Caco-2 (cell line): ENCODE measurements at places on chromosomes 13 and 19. TPM values are rescaled to one million over a fixed set of nuclear protein-coding genes. Genes with fewer than 3 reads are reported as not detected.

ZNF528 gene
- 5.7 and 7.8 TPM in 2 replicates for total RNA-seq

DNA sequence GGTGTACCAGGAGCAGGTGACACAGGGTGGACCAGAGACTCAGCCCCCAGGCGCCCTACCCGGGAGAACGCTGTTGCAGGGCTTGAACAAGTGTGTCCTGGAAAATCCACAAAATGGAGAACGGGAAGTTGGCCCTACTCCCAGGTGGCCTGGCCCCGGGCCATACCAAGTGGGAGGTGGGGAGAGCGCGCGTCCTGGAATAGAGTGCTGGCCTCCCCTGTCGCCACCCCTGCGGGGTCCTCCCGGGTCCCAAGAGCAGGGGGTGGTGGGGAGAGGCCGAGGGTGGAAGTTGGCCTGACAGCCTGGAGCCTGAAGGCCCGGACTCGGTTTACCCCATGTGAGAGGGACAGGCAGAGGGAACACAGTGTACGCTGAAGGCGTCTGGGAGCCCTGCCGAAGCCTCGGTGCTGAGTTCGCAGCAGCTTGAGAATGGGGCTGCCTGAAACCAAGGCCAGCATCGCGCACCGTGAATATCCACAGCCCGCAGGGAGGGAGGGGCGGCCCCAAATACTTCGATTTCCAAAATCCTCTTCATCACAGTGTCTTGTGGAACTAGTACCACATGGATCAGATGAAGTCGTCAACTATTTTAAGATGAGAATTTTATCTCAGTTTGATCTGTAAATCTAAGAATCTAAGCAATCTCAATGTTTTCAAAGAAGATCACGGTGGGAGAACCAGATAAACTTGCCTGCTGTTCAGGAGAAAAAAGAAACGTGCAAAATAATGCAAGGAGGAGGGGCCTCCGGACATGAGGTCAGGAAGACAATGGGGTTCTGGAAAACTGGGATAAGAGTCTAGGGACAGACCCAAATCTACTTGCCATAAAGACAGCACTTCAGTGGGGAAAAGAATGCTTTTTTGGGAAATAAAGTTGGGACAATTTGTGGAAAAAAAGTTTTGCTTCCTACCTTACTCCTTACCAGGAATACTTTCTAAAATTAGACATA lies 10.4 kb upstream of the KLF16 start:
- no peak overlapping the region for H3K4me3 ChIP-seq
- no peaks in the 10 kb centered on the region; the same call in 1 of the 2 replicates for H3K36me3 ChIP-seq
- H3K4me1 ChIP-seq = peaks cover 15% of the 10 kb centered on the region
- no peaks in the 10 kb centered on the region for H3K27me3 ChIP-seq
- DNase-seq = no peak
- no peak overlapping the region for H3K27ac ChIP-seq

DNA sequence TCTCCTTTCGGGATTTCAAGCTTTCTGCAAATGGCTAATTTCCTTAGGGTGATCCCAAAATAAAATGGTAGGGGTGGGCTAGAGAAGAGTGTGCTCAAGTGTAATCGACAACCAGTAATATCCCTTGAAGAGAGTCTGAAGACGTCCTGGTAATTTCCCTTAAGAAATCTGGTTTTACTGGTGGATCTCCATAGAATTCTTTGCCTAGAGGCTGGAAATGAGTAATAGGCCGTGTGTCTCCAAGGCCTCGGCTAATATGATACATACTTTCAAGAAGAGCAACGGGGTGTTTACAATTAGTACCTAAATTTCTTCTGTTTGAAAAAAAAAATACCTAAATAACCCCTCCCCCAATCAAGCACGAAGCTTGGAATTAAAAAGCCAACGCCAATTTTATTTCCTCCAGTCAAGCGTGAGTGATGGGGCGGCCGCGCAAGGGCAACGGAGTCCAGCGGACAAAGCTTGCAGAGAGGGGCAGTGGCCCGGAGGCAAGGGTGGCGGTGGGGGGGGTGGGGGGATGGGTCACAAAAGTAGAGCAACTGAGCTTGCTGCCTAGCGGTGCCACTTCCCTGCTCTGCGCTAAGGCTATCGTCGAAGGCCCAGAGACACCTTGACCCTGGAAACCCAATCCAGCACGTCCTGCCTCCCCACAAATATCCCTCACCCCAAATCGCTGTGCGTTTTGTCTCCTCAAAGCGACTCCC lies 7.8 kb downstream of the SOX21 start:
- no peak overlapping the region for H3K4me3 ChIP-seq
- no peaks in the 10 kb centered on the region; the same call in 1 of the 2 replicates for H3K27me3 ChIP-seq
- no peak overlapping the region for H3K27ac ChIP-seq
- no peaks in the 10 kb centered on the region for H3K4me1 ChIP-seq
- H3K36me3 ChIP-seq = no peaks in the 10 kb centered on the region
- no peak for DNase-seq

DNA sequence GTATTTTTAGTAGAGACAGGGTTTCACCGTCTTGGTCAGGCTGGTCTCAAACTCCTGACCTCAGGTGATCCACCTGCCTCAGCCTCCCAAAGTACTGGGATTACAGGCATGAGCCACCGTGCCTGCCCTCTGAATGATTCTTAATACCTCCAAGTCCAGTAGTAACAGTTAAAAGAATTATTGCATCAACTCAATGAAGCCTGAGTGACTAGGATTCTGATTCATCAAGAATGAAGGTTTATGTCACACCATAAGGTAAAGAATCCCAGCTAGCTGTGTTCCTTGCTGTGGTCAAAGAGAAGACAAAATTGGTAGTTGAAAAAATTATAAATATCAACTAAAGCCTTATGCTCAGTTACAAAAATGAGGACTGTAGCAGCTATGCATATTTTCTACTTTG lies 81.2 kb upstream of the ABCC4 start:
- no peaks in the 10 kb centered on the region for H3K36me3 ChIP-seq
- no peaks in the 10 kb centered on the region for H3K4me1 ChIP-seq
- DNase-seq = no peak
- no peak overlapping the region for H3K27ac ChIP-seq
- H3K27me3 ChIP-seq = no peaks in the 10 kb centered on the region

DNA sequence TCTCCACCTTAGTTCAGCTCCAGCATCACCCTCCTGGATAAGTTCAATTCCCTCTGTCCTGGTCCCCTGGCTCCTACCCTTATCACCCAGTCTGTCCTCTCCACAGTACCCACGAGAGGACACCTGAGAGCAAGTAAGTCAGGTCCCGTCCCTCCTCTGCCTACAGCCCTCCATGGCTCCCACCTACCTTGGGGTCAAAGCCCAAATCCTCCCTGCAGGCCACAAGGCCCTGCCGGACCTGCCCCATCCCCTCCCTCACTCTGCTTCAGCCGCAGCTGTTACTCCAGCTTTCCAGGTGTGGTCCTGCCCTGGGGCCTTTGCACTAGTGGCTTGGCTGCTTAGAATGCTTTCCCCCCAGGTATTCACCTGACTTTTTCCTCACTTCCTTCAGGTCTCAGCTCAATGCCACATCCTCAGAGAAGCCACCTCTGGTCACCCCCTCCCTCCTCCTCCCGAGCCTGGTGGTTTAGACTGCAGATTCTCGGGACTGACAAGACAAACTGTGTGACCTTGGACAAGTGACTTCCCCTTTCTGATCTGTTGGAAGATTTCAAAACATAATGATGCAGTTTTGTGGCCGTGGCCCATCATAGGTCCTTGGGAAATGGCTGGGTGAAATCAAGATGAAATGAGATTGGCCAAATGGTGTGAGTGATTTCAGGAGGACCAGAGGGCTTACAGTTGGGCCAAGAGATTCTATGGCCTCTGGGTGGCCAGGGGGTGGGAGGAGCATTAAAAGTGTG lies 3.6 kb downstream of the TUBB4A start:
- H3K4me1 ChIP-seq = no peaks in the 10 kb centered on the region
- H3K4me3 ChIP-seq = no peak overlapping the region
- H3K27me3 ChIP-seq = no peaks in the 10 kb centered on the region
- H3K36me3 ChIP-seq = no peaks in the 10 kb centered on the region
- DNase-seq = no peak
